CD4-positive, alpha-beta T cell treated with Interleukin-6 at 100 ng/mL for 8 hours (primary cell): ENCODE measurements at places on chromosomes 5 and 9.

DNA sequence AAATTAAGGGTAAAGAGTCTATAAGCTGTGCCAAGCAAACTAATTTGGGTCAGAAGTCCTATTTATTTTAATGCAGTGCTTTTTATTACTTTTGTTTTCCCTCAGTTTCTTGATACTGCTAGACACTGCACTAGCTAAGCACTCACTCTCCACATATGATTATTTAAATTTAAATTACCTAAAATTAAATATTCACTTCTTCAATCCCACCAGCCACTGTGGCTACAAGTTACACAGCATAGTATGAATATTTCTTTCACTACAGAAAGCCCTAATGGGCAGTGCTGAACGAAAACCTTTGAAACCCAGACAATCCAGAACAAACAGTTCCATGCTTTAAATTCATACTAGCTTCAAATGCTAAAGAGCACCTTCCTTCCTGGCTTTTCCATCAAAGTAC is 23.6 kb downstream of the ABHD17B start:
- no peak for DNase-seq

DNA sequence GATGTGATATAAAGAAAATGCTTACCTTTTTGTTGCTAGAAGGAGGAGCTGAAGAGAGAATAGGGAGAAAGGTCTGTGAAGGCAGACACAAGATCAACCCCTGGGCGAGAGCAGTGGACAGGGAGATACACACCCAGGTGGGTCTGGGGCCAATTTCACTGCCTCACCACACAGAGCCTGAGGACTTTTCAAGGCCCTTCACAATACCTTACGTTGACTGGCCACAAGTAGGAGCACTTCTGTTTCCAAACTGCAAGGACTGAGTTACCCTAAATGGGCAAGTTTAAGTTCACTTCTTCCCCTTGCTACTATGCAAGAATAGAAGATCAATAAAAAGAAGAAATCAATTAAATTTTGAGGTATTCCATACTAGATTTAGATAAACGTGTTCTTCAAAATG is 174.5 kb upstream of the SLC12A2 start:
- DNase-seq = no peak

GRCh38 chr5:31471916-31472315 is 60.0 kb downstream of the DROSHA start:
- no peak for DNase-seq

DNA sequence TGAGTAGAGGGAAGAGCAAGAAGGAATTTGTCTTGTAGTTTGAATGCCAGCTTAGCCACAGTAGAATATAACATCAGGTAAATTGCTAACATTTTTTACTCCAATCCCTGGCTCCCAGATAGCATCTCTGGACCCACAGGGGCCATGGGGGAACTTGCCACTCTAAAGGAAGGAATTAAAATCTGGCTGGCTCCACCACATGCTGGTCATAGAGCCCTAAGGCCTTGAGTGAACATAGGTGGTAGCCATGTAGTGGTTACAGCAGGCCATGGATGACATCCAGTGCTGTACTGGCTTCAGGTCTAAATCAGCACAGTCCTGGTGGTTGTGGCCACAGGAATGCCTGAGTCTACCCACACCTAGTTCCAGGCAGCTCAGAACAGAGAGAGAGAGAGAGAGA is 109.9 kb upstream of the RGMB start:
- no peak for DNase-seq

DNA sequence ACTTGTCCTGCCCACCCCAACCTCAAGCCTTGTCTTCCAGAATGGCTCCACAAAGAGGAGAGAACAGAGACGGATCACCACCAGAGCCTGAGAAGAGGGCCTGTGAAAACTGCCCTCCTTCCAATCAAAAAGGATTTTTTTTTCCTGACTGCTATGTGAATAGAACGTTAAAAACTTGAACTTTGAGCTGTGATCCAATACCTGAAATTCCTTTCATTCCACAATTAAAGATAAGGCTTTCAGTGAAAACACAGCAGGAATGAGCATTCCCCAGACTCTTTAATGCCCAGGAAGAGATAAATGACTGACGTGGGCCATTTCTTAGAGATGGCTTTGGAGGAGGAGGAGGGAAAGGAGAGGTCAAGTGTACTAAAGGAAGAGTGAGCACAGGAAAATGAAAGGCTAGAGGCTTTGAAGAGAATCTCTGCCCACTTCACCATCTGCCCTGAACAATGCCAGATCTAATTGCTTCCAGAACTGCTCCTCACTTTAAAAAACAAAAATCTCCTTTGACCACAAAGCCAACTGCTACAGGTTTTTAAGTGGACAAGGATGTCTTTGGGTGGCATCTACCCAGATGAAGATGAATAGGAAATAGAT is 177.9 kb upstream of the MAP3K1 start:
- DNase-seq = no peak

DNA sequence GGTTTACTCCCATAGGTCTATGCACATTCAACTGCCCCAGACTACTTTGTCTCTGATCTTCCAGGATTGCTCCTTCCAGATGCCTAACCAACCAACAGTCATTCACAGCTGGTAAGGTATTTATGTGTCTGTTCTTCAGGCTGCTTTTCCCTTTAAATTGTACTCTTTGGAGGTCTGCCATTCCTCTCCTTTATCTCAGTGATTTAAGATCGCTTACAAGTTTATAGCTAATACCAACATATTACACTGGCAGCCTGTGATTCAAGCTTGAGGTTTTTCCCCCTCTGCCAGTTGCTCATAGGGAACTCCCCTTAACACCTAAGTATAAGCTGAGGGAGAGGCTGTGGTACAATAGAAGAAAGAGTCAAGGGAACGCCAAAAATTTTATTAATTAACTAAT is 711.7 kb upstream of the EDIL3 start:
- no peak for DNase-seq

- DNase-seq = peak; percentile 37
Measured at GRCh38 chr9:129482521-129483414, 138.1 kb downstream of the C9orf50 start.

DNA sequence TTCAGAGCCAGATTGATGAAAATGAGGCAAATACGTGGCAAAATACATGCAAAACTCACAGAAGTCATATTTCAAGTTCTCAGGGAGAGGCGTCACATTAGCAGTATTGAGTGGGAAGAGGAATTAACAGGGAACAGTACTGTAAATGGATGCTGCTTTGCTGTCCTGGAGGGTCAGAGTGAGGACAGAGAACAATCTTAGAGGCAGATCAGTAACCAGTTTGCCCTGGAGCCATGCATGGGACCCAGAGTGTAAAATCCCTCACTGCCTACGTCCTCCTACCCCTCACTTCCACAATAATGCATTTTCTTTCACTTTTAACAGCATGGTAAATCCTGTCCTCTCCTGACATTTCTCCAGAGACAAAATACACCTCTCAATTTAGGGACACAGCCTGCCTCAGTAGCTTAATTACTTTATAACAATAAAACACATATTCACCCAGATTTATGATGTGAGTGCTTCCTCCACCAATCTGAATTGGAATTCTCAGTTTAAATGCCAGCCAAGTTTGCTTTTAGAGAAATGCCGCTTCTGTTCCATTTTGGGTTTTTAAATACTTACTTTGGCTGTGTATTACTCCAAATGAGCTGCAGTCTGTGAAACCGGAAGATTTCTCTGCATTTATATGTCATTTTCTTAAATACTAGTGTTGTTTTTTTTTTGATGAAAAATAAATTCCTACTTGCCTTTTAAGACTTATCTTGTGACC is 70.0 kb downstream of the LMNB1 start:
- DNase-seq = no peak

- no peak for DNase-seq
Measured at GRCh38 chr5:820245-820644, 30.5 kb downstream of the ZDHHC11 start.

GRCh38 chr9:71042448-71042990 is 78.9 kb downstream of the TRPM3 start:
- DNase-seq = no peak

DNA sequence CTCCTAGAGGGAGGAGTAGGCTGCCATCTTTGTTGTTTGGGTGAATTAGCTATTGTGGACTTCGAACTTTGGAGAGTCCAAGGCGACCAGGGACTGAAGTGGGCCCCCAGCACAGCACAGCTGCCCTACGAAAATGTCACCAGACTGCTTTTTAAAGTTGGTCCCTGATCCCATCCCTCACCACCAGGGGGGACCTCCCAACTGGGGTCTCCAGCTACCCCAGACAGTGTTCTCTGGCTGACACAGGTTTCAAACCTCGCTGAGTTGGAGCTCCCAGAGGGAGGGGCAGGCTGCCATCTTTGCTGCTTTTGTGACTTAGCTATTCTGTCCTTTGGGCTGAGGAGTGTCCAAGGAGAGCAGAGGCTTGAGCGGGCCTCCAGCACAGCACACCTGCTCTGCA is 45.7 kb upstream of the ADRB2 start:
- DNase-seq = no peak

DNA sequence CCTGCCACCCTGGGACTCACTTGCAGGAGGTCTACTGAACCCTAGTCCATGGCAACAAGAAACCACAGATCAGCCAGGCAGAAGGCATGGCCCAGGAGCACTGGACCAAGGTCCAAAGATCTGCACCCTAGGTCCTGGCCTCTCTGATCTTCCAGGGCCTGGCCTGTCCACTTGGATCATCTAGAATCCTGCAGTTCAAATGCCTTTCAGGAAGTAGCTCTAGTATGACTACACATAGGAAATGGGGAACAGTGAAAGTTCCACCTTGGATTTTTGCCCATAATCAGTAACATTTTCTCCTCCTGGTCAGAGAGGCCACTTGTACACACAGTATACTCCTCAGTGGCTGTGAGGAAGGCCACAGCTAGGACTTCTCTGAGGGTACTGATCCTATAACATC is 11.5 kb downstream of the ANXA6 start:
- no peak for DNase-seq

GRCh38 chr9:97299809-97300414 is 7.5 kb upstream of the CCDC180 start:
- no peak for DNase-seq

- DNase-seq = no peak
Measured at GRCh38 chr5:154370119-154370518, 75.7 kb upstream of the SAP30L start.

DNA sequence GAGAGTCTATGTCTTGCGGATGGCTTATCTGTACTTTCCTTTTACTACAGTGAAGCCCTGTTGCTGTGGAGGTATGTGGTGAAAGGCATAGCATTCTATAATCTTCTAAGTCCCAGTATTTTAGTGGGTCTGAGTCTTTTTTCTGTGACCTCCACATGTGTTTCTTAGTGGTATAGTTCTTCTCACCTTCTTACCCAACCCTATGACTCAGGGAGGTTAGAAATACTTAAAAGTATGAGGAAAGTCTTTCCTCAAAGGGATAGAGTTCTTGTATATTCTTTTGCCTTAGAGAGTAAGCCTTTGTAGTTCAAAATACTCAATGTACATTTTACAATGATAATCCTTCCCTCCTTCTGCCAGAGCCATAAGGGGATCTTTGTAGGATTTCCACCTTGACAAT is 621.9 kb upstream of the CTNND2 start:
- DNase-seq = no peak

GRCh38 chr5:40165789-40166728 is 513.7 kb upstream of the PTGER4 start:
- DNase-seq = peak; percentile 18
